Cortex of kidney (tissue), 1 donor: ENCODE measurements at places on chromosomes 6 and 20.

DNA sequence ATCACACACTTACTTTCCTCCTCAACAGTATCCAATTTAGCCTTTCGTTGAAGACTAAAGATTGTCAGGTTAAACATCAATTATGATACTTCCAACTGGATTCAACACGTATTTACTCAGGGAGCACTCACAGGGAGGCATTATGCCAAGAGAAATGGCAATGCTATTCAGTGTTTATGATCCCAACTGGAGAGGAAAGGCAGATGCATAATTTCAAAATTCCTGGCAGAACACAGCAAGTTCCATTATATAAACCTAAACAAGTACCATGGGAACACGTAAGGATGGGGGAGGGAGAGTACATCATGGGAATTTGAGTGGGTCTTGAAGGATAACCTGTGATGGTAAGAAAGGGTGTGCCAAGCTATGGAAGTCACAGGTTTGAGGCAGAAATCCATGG, 112.7 kb downstream of the ISM1 start:
- DNase-seq: no peak

GRCh38 chr6:70423189-70424134, 10.2 kb downstream of the FAM135A start:
- no peak for DNase-seq

DNA sequence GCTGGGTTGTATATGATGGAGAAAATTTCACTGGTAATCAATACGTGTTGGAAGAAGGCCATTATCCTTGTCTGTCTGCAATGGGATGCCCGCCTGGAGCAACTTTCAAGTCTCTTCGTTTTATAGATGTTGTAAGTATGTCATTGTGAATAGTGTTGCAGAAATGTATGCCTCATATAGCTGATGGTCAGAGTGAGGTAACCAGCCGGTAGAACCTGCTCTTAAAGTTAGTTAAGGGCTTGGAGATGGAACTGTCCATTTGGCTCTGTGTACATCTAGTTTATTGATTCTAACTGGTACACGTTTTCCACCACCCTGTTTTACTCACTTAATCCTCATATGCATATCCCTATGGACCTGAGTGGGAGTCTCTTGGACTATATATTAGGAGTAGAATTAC, 73.5 kb downstream of the RTN4IP1 start:
- no peak for DNase-seq

DNA sequence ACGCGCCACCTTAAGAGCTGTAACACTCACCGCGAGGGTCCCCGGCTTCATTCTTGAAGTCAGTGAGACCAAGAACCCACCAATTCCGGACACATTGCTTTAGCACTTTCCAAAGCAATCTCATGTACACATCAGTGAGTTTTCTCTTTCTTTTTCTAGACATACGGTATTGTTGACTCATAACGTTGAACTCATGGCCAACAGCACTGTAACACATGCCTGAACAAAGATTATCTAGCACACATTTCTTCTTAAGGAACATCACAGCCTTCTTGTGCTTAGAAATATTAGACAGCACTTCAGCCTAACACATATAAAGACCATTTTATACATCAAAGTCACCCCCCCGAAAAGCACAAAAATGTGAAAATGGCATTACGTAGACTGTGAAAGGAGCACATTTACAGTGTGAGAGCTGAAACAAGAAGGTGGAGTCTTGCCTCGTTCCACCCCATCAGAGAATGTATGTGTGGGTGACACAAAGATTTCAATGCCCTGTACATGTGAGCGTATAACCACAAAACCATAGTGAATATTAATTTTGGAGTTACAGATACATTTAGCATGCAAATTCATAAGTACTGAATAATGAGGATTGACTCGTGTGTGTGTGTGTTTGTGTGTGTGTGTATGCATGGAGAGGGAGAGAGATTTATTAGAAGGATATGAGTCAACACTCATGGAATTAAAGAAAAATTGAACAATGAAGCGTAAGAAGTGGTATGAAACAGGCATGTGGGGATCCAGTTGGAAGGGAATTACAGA, 134.1 kb downstream of the FAM83B start:
- no peak for DNase-seq

DNA sequence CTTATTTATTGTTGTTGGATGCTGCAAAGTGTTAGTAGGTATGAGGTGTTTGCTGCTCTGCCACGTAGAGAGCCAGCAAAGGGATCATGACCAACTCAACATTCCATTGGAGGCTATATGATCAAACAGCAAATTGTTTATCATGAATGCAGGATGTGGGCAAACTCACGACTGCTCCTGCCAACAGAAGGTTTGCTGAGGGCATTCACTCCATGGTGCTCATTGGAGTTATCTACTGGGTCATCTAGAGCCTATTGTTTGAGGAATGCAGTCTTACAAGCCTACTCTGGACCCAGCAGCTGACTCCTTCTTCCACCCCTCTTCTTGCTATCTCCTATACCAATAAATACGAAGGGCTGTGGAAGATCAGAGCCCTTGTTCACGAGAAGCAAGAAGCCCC, 12.1 kb downstream of the MICB start:
- no peak for DNase-seq

DNA sequence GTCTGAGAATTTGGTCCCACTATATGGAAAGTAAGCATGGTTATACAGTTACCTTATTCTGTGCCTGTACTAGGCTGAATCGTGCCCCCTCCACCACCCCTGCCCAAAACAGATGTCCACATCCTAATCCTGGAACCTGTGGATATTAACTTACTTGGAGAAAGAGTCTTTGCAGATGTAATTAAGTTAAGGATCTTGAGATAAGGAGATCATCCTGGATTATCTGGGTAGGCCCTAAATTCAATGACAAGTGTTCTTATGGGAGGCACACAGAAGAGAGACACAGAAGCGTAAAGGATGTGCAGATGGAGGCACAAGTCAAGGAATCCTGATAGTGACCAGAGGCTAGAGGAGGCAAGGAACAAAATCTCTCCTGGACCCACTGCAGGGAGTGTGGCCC, 116.7 kb upstream of the MAN1A1 start:
- no peak for DNase-seq

- DNase-seq: no peak
Measured at GRCh38 chr6:132650429-132650828, 8.6 kb downstream of the TAAR1 start.

DNA sequence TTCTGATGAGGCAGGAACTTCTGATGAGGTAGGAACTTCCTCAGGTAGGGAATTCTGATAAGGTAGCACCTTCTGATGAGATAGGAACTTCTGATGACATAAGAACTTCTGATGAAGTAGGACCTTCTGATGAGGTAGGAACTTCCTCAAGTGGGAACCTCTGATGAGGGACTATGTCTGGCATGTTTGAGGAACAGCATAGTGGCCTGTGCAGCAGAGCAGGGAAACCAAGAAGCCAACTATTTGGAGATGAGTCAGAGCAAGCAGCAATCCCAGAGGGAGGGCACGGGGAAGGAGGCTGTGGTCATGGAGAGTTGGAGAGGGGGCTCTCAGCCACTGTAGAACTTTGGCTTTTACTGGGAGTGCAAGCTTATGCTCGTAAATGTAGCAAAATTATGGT, 132.4 kb downstream of the CFAP61 start:
- DNase-seq: no peak

- no peak for DNase-seq
Measured at GRCh38 chr6:89145091-89145955, 532 bp upstream of the PM20D2 start.

DNA sequence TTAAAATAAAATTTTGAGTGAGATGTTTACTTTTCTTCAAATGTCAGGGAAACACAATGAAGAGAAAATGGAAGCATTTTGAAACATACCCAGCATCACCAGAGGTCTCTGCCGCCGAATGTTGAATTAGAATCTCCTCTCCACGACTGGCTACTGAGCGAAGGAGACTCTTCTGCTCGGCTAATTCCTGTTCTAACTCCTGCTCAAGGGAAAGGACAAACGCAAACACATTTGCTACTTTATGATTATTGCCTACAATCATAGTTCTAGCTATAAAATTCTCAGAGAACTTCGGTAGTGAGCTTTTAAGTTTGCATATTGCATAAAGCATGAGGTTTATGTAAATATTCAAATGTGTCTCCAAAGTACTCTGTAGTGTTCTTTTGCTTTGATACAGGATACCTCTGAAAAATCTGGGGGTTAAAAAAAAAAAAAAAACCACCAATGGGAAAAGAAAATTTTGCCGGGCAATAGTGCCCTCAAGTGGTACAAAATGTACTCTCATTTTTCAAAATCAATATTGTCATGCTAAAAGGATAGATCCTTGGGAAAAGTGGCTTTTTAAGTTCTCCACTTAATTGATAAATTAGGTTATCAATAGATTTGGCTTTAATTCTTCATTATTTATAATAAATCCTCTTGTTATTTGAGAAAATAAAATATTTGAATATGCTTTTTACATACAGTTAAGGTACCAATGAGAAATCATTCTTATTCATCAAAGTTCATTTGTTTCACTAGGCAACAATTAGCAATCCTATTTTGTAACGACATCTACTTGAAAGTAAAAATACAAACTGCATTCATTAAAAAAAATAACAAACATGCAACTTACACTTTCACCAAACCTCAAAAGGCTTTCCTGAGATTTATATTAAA, 369.0 kb downstream of the SYNE1 start:
- no peak for DNase-seq

DNA sequence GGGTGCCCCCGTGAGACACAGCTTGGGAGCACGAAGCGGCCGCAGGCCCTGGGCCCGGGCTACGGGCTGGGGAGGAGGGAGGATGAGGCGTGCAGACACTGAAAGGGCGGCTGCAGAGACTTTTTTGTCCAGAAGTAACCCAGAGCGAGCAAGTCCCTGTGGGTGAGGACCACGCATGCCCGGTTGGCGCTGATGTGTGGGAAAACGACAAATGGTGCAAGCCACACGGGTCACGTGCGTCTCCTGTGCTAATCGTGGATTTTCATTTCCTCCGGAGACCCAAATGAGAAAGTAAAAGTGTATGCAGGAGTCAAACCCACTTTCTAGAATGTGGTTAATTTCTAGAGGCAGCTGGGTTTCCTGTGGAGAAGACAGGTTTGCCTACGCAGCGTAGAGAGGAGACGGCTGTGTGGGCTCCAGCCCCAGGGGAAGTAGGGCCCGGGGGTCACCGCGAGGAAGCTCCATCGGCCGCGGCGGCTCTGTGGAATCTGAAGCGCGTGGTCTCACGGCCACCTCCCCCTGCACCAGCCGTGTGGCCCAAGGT, 19.0 kb downstream of the DLL1 start:
- DNase-seq: no peak

DNA sequence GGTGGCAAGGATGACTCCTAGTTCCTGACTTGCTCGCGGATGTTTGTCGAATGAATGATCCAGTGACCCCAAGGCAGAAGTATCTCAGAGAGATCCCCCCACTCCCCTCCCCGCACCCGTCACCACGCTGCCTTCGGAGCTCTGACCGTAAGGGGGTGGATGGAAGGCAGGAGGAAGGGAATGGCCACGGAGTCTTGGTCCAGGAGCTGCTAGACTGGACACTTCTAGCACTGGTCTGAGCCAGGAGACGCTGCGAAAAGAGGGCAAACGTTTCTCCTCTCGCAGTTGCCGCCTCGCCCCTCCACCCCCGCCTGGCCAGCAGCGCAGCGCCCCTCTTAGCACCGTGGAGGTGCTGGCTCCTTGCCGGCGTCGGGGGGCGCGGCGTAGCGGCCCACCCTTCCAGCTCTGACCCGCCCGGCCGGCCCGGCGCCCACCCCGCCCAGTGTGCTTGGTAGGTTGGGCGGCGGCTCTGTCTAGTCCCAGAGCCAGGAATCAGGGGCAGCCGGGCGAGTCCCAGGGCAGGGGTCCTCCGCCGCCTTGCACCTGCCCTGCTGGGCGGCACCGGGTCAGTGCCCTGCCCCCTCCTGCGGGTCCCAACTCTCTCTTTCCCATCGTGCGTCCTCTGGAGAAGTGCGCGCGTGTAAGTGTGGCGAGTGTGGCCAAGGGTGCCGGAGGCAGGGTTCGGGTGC, 2.4 kb upstream of the DBNDD2 start:
- no peak for DNase-seq

DNA sequence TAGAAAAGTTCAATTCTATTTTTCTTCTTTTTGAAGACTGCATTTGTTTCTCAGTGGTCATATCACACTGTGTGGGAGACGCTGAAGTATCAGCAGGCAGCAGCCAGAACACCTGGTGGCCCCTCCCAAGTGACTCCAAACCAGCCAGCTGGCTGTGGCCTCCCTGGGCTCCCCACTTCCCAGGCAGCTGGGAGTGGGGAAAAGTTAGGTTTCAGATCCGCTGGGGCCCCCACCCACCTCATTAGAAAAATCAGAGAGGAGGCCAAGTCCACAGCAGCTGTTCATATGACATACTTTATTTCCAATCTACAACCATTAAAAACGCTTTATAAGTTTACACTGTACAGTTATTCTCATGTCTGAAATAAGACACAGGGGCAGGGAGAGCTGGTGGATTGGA, 3.6 kb upstream of the DSN1 start:
- DNase-seq: no peak

GRCh38 chr20:46774236-46774635, 64.8 kb downstream of the SLC2A10 start:
- DNase-seq: no peak

- DNase-seq: no peak
Measured at GRCh38 chr6:96626759-96627364, 63.9 kb downstream of the FHL5 start.

GRCh38 chr20:6708010-6708409, 59.5 kb upstream of the BMP2 start:
- no peak for DNase-seq

- DNase-seq: no peak
Measured at GRCh38 chr20:50343490-50344179, 153.0 kb downstream of the CEBPB start.

DNA sequence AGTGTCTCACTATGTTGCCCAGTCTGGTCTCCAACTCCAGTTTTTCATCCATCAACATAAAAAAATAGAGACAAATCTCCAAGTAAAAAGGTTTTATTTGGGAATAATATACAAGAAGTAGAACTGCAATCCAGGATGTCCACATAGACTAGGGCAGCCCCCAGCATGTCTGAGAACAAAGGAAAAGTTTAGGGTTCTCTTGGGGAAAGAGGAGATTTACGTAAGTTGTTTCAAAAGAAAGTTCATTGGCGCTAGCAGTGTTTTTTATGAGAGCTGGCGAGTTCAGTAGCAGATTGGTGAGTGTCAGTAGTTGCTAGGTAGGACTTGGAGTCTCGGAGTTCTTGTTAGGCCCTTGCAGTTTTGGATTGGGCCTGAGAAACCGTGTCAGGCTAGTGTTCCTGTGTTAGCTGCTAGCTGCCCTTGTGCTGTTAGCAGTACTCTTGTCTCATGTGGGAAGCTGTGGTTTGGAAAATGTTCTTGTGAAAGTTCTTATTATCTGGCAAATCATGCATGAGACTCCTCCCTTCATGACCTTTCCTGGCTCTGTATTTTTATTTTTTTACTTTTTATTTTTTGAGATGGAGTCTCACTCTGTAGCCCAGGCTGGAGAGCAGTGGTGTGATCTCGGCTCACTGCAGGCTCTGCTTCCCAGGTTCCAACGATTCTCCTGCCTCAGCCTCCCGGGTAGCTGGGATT, 24.7 kb downstream of the TTLL9 start:
- DNase-seq: no peak
